Uterus (tissue), 4 donors: ENCODE measurements at places on chromosomes 1 and 21. TPM values are rescaled to one million over a fixed set of nuclear protein-coding genes. Genes with fewer than 3 reads are reported as not detected.

KCNA3 gene
- total RNA-seq, result 1.4 TPM

S1PR1 gene
- total RNA-seq, result 55.6 TPM

COL16A1 gene
- 231 TPM for total RNA-seq

MYOC gene
- total RNA-seq, result 5.6 TPM

AK4 gene
- total RNA-seq, result 31.5 TPM

FAM177B gene
- not detected for total RNA-seq

LRIG2 gene
- 20.6 TPM for total RNA-seq

KRTAP7-1 gene
- not detected for total RNA-seq

LCE1C gene
- not detected for total RNA-seq

STMN1 gene
- 100 TPM for total RNA-seq

BMP8B gene
- total RNA-seq, result 1.3 TPM

IGSF5 gene
- total RNA-seq, result 1.0 TPM

NR5A2 gene
- 7.7 TPM for total RNA-seq

RAB7B gene
- total RNA-seq, result 22.5 TPM

DNA sequence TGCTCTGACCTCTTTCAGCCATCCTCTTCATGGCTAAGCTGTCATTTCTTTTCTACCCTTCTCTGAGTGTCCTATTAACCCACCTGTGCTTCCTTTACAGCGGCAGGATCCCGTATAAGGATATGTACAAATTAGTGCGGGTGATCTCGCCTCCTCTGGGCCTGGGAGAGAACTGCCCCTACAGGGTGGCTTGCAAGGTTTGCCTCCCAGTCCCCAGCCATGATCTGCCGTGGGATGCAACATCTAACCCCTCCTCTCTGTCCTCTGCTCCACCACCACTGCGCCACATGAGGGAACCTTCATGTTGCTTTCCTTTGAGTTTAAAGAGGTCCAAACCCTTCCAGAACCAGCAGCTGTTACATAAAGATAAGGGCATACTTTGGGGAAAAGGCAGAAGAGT lies 282.2 kb downstream of the ZNF648 start:
- DNase-seq, result no peak

DNA sequence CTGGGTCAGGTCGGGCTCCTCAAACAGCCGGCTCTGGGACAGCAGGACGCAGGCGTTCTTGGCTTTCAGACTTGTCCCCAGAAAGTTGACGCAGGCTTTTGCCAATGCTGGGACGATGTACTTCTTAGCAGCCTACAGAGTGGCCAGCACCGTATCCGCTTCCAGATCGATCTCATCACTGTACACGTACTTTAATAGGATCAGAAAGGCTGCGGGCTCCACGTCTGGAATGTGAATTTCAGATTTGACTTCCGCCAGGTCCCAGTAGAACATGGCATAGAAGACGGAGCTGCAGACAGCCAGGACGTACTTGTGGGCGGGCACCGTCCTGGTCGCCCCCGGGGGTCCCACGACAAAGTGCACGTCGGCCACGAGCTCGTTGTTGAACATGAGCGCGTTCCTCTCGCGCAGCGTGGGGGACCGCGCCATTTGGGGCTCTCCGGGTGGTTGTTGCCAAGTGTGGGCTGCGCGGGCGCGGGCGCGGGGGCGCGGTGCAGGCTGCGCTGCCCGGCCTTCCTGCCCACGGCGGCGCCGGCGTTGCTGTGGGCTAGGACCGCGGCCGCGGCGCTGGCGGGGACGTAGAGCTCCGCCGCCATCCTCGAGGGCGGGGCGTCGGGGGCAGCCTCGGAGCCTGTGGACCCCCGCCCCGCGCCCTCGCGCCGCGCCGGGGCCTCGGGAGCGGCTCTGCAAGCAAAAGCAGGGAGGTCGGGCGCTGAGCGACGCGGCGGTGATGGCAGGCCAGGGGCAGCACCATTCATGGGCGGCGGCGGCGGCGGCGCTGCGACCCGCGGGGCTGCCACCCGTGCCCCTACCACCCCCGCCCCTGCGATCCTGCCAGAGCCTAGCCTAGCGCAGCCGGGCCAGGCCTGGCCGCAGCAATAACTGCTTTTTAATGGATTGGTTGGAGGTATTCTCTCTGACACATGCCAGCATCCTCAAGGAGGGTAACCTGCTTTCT lies 10.6 kb downstream of the CNR2 start:
- DNase-seq, result no peak

- DNase-seq, result no peak
Observed at GRCh38 chr1:5961601-5962000, 30.6 kb downstream of the NPHP4 start.

- no peak for DNase-seq
Observed at GRCh38 chr1:13730291-13730690, 30.3 kb downstream of the PRDM2 start.

DNA sequence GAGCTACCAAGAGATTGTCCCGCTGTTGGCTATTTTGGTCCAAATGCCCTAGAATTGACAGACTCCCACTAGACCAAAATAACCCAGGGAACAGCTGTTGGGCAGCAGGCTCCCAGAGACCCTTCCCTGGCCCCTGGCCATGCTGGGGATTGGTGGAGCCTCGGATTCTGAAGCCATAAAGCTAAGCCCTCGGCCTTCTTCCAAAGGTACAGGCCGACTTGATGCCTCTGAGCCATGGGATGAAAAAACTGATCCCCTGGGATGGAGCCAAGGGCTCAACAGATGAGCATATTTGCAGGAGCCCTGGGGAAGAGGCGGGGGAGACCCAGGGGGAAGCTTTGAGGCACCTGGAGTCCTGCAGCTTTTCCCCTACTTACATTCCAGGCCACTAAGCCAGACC lies 1.0 kb upstream of the LRRC38 start:
- no peak for DNase-seq

DNA sequence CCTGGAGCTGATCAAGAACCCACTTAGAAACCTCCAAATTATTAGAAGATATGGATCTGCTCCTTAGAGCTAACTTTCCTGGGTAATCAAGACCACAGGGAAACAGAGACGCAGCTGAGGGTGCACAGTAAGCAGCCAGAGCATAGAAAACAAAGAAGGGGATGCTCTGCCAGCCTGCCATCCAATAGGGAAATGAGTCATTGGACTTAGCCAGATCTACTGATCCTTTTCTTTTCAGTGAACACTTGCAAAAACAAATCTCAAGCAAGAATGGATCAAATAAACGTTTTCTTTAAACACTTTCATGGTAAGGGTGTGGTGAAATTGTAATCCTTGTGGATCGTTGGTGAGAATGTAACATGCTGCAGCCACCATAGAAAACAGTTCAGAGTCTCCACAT lies 474.0 kb downstream of the LTN1 start:
- DNase-seq, result no peak

DNA sequence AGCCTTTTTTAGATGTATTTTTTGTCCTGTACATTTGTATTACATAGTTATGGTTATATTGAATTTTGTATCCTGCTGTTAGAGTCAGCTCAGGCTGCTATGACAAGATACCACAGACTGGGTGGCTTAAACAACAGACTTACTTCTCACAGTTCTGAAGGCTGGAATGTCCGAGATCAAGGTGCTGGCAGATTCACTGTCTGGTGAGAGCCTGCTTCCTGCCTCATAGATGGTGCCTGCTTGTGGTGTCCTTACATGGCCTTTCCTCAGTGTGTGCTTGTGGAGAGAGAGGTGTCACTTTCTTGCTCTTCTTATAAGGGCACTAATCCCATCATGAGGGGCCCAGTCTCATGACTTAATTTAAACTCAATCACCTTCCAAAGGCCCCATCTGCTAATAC lies 23.1 kb upstream of the MYSM1 start:
- no peak for DNase-seq

DNA sequence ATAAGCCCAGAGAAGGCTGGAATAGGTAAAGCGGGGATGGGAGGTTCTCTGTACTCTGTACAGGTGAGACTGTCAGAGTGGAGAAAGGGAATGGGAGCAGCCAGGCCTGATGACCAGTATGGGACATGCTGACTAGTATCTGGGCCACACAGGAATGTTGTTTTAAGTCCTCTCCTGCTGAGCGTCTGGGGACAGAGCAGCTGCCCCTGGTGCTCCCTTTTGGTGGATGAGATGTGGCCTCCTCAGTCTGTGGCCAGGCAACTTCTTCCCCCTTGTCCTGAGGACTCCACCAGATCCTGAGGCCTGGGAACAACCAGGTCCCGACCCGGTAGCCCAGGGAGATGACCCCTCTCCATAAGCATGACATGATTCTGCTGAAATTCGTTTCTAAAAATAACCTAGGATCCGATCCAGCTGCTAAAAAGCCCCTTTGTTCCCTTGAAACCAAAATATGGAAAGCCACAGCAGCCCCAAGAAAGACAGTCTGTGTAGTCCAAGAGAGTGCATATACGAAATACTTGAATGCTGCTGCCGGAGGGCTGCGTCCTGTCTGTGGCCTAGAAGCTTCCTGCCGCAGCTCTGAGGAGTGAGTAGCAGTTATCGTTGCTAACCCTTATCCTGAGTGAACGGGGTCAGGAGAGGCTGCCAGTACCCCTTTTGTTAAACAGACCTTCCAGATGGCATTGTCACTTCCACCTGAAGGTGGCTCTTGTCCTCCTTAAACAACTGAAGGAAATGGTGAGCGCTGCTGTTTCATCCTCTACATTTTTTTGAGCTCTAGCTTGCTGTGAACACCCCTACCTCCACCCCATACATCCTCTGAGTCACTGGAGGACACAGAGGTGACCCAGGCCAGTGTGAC lies 47.1 kb downstream of the ATP2B4 start:
- DNase-seq, result peak; percentile 77

- DNase-seq, result no peak
Observed at GRCh38 chr1:235767795-235768194, 98.9 kb downstream of the LYST start.

DNA sequence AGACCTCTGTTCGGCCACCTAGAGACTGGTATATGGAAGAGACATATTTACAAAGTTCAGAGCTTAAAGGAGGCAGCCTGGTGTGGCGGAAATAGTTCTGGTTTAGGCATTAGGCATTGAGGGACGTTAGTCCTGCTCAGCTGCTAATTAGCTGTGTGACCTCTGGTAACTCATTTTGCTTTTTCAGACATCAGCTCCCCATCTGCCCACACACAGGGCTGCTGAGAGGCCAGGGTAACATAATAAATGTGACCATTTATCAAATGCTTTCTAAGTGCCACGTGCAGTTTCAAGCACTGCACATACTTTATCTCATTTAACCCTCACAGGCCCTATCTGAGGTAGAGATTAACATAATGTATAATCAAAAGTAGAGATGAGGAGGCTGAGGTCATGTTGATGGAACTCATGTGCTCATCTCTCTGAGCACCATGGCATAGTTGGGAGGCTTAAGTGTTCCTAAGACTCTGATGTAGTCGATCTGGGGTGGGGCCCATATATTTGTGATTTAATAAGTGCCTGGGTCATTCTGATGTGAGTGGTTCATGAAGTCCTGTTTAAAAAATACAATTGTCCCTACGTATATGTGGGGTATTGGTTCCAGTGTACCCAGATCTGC lies 267.2 kb upstream of the PLXNA2 start:
- DNase-seq, result no peak

DNA sequence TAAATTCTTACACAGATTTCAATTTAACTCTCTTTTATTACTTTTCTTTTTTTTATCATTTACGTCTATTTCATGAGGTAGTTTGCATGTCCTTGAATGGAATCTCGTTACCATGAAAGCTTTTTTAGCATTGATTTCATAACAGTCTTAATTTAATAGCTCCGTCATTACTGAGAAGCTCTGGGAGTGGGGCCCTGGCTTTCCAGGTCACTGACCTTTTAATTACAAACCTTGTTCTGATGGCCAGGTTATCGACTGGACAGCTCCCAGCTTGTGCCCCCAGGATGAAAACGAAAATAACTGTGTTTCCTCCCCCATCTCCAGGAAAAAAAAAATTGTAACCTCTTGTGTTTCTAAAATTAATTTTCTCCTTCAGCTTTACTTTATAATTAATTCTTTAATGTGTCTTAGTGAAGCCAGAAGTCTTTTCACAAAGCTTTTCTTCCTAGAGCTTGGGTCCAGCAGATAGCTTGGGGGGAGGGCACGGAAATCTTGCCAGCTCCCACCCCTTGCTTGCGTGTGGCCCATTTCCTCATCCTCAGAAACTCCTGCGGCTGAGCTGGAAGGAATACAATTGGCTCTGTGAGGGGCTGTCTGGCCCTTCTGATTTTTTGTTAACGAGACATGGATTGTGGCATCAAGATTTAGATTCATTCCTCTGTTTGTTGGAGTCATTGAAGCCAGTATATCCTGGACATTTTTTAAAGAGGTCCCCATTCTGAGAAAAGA lies 65.7 kb downstream of the PEX14 start:
- peak; percentile 65 for DNase-seq

DNA sequence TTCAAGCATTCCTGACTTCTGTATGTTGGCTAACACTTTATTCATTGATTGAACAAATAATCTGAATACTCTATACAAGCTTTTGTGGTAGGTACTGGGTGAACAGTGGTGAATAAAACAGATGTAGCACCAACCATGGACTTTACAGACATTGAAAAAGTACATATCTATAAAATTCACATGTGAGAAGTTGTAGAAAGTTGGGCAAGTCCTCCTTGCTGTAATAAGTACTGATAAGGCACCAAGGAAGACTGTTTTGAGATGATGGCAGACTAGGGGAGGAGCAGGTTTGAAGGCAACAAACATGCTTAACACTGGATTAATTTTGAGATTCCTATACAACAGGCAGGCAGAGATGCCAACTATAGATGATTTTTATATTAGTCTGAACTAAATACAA lies 42.4 kb downstream of the RNF2 start:
- DNase-seq, result no peak

DNA sequence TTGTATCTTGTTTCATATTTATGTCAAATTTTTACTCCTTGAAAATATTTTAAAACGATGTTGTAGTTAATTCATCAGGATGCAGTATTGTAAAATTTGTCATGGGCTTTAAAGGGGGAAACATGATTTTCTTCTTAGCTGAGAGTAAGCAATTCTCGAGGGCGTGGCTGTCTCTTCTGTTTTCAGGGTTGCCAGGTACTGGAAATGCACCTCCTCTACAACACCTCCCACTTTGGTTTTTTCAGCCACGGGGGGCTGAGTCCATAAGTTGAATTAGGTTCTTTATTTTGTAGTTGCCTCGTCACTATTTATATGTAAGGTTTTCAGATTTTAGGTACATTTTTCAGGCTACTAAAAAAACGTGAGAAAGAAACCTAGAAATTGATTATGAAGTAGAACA lies 64.0 kb downstream of the PRDM2 start:
- DNase-seq, result no peak

DNA sequence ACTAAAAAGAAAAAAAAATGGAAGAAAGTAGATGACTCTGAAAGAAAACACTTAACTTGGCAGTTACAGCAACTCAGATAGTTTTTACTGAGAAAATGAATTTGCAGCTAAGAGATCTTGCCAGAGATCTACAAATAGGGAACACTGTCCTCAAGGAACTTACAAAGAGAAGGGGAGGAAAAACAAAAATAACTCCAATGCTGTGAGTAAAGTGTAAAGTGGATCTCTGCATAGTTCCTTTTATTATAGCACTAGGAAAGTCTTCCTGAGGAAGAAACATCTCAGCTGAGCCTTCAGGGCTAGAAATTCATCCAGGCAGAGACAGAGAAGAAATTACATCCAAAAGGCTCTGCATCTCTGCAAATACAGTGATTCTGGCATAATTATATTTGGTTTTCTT lies 3.9 kb downstream of the CD1B start:
- no peak for DNase-seq
